Endothelial cell (in vitro differentiated cells): ENCODE measurements at places on chromosomes 1 and 21.
A peak's percentile ranks its signal among the peaks of the same experiment; 100 is the strongest.

DNA sequence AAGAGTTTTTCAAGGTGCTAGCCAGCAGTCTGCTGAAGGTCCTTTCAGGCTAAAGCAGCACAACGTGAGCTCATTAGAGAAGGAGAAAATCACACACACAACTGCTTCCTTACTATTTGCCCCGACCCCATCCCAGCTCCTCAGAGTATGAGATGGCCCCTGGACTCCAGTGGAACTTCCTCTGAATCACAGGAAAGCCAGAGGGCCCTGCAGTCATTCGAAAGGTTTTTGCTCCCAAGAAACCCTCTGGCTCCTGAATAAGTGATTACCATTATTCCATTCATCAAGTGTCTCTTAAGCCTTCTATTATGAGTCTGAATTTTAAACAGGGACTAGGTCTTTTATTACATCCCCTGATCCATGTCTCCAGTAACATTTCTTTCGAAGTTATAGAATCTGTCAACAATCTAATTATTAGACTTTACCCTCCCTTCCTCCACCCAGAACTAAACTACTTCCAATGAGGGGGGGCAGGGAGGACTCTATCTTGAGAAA is 14.6 kb downstream of the SIPA1L2 start:
- no peak for DNase-seq

- DNase-seq, result no peak
Measured at GRCh38 chr1:40273547-40274166, 15.6 kb downstream of the ZMPSTE24 start.

DNA sequence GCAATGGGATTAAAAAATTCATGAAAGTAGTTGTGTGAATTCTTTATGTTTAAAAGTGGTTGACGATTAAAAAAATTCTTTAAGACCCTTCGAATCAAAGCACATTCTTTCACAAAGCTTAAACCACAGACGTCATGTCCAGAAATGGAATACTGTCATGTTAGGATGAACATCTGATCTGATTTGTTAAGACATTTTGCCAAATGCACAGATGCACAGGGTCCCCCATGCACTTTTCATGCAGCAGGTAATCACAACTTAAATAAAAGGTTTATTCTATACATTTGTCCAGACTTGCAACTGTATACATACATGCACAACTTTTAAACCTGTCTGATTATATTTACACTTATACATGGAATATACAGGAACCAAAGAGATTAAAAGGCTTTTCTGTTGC is 103.3 kb downstream of the NRIP1 start:
- no peak for DNase-seq

DNA sequence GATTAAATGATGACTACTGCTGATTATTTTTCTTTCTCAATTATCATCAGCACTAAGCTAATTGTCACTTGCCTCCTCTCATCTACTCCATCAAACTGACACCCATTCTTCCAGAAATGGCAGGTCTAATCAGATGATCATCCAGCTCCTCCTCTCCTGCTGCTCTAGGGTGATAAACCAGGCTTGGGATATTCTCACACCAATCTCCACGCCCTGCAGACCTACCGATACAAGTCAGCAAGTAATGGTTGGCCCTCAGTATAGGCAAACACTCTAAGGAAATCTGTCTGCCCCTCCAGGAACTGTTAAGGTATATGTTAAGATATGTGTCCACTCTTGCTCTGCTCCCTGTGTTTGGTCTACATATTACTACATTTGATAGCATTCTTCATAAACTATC is 36.3 kb upstream of the C1orf21 start:
- no peak for DNase-seq

DNA sequence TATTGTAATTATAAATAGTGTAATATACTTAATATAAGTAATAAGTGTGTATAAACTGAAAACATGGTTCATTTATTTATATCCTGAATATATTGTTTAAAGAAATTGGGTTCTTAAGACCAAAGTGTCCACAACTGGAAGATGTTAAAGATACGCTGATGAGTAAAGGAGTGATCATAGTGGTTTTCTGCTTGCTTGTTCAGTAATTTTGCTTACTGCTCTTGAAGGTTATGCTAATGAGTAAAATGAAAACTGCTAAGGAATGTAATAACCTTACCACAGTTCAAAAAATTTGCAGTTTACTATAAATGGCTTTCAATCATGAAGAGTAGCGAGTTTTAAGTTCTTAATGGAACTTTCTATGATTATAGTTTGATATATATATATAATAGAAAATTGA is 22.0 kb downstream of the DONSON start:
- DNase-seq, result no peak

DNA sequence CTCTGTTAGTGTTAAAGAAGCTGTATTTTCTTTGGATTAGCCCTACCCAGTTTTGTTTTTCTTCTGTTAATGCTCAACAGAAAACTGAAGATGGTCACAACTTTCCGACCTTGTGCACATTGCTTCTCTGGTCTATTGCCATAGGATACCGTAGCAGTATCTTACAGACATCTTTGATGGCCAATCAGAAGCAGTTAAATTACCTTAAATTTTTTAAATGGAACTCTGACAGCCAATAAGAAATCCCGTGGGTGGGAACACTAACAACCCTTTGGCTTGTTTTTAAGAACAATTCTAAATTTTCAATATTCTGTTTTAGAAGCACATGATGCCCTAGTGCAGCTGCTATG is 17.2 kb downstream of the NFYC start:
- DNase-seq, result no peak

GRCh38 chr1:66533804-66534740 is at the start of gene SGIP1:
Gene SGIP1, plus strand, starts transcription at chr1:66534153. Its CDS starts 206 bp downstream, at chr1:66534359.
- DNase-seq, result peak; percentile 79

- DNase-seq, result no peak
Measured at GRCh38 chr1:29029667-29030066, 94.0 kb downstream of the TMEM200B start.

GRCh38 chr1:15345705-15346345 is 63.9 kb upstream of the EFHD2 start:
- DNase-seq, result no peak

GRCh38 chr1:175155936-175156335 is 36.6 kb downstream of the KIAA0040 start:
- DNase-seq, result no peak

- DNase-seq, result no peak
Measured at GRCh38 chr1:201774224-201774982, 54.6 kb upstream of the IPO9 start.

- no peak for DNase-seq
Measured at GRCh38 chr1:208808301-208808700, 564.1 kb upstream of the PLXNA2 start.

DNA sequence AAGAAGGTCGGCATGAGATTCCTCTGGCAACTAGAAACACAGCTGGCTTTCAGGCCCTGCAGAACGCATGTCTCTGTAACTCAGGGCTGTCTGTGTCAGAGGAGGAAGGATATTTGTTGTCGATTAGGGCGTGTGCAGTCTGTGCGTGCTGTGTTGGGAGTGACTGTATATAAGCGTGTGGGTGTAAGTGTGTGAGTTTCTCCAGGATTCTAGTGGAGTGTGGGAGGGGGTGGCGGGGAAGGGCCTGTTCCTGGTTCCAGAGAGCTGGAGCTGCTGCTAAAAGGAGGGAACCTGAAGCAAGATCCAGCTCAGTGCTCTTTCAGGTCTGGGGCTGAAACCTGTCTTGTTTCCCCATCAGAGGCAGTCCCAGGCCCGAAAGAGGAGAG is 74.3 kb downstream of the SLC16A1 start:
- DNase-seq, result no peak

GRCh38 chr1:183841550-183841949 is 36.6 kb downstream of the RGL1 start:
- no peak for DNase-seq

DNA sequence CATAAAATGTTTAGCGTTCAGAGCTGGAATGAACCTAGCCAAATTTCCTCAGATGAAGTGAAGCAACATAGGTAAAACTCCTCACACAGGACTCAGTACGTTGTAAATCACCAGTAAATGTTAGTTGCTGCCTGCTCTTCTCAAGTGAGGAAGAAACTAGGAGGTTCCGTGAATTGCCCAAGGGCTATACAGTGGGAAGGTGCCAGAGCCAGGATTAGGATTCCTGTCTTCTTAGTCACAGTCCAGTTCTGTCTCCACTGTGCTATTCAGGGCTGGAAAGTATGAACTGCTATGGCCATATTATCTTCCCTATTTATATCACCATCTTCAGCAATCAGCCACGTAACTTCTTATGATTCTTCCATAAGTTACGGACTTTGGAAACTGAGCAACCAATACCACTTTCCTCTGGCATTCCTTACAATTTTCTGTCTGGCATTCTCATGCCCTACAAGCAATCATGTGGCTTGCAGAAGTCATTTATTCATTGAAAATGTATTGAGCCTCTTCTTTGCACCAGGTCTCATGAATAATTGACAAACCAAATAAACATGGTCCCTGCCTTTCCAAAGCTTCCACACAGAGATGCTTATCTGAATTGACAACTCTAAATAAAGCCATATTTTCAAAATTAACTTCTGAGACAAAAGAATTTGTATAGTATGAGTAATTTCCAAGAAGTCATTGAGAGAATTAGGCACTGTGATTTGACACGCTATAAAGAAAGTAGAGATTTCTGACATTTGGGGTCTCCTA is 271.6 kb upstream of the SGIP1 start:
- DNase-seq, result no peak

DNA sequence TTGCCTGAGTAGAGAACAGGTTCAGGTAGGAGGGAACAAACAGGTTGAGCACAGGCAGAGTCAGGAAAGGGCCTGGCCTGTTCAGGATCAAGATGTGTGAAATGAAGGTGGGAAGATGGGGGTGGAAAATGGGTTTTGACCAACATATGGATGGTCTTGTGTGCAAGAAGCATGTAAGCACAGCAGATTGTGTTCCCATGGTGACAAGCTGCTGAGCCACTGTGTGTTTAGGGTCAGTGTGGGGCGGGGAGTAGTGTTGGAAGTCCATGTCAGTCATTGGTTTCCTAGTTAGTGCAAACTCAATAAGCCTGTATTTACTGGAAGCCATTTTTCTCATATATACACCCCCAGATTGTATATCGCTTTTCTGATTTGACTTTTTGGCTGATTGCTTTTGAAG is 111.9 kb downstream of the CAMTA1 start:
- no peak for DNase-seq

GRCh38 chr1:181189691-181190363 is 101.3 kb downstream of the IER5 start:
- peak; percentile 93 for DNase-seq

GRCh38 chr1:59520194-59520593 is 223.3 kb downstream of the FGGY start:
- DNase-seq, result no peak

- peak; percentile 7 for DNase-seq
Measured at GRCh38 chr1:169460191-169460833, 25.4 kb downstream of the SLC19A2 start.

DNA sequence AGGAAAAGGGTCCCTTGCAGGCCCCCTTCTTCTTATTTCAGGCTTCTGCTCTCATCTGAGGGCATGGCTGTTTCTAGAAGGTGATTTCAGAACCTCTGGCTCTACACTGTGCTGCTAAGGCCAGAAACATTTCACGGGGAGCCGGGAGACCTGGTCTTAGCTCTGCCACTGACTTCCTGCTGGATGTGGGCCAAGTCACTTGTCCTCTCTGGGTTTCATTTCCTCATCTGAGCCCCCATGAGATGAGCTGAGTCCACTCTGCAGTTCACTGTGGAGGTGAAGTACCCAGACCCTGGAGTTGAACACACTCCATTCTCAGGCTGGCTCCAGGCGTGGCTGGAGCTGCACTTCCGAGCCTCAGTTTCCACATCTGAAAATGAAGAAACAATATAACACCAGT is 2.1 kb downstream of the PADI1 start:
- no peak for DNase-seq

- no peak for DNase-seq
Measured at GRCh38 chr1:204104331-204105130, 31.6 kb downstream of the SOX13 start.

GRCh38 chr1:150696162-150696561 is 792 bp downstream of the GOLPH3L start:
- DNase-seq, result no peak

DNA sequence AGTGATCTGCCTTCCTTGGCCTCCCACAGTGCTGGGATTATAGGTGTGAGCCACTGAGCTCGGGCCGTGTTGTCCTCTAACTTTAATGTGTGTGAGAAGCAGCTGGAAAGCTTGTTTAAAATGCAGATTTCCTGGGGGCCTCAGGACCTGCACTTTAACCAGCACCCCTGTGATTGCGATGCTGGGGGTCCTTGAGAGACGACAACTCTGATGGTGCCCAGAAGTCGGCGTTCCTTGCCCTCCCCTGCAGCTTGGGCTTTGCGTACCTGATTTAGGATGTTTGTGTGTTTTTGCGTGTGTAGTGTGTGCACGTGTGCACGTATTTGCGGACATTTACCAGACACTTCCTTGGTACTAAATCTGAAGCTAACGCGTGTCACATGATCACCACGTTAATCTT is 10.9 kb downstream of the IFNGR2 start:
- no peak for DNase-seq

DNA sequence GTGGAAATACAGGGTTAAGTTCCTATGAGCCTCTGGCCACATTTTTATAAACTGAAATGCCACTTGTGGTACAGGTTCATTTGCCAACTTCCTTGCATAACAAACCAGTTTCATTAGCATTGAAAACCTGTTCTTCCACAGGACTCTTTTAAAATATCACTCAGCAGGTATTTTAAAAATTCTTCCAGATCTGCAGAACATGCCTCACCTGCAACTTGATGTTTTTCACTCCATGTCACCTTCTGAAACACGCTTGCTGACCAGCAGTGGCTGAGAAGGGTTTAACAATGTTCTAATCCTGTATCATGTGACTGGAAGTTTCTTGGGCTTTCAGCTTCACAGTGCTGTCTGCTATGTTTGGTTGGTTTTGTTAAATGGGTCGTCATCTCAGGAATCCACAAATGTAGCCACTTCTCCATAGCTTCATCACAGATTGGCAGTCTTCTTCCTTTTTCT is 17.6 kb upstream of the CBR3 start:
- DNase-seq, result no peak
